Suppressor macrophage (primary cell): ENCODE measurements at places on chromosomes 1 and 21.

DNA sequence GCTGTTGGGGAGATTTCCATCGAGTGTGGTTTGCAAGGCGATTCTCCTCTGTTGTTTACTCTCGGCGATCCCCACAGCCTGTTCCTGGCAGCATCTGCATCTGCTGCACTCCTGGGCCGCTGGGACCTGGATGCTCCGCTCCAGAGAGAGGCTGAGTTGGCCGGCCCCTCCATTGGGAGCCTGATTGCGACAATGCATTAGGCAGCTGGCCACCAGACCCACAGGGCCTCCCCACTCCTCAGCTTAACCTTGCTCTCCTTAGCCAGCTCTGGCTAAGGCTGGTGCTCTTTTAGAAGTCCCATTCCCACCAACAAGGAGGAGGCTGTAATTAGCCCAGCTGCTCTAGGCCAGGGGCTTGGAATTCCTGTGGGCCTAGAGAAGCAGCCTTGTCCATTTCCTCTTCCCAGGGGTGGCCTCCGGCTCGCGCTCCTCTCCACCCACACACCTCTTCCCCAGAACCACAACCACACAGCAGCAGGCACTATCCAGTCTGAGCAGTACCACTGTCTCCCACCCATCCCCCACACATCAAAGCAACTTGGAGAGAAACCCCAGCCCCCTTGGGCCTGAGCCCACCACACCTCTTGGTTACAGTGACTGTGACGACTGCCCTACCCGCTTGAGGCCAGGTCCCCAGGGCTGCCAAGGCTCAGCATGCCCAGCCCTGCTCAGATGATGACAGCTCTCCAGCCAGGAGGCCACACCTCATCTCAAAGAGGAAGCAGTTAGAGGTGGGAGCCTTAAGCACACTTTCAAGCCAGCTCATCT, 193.8 kb upstream of the EDN2 start:
- DNase-seq: peak; percentile 64

GRCh38 chr1:156608036-156608674, 6.9 kb upstream of the GPATCH4 start:
- DNase-seq: peak; percentile 86

DNA sequence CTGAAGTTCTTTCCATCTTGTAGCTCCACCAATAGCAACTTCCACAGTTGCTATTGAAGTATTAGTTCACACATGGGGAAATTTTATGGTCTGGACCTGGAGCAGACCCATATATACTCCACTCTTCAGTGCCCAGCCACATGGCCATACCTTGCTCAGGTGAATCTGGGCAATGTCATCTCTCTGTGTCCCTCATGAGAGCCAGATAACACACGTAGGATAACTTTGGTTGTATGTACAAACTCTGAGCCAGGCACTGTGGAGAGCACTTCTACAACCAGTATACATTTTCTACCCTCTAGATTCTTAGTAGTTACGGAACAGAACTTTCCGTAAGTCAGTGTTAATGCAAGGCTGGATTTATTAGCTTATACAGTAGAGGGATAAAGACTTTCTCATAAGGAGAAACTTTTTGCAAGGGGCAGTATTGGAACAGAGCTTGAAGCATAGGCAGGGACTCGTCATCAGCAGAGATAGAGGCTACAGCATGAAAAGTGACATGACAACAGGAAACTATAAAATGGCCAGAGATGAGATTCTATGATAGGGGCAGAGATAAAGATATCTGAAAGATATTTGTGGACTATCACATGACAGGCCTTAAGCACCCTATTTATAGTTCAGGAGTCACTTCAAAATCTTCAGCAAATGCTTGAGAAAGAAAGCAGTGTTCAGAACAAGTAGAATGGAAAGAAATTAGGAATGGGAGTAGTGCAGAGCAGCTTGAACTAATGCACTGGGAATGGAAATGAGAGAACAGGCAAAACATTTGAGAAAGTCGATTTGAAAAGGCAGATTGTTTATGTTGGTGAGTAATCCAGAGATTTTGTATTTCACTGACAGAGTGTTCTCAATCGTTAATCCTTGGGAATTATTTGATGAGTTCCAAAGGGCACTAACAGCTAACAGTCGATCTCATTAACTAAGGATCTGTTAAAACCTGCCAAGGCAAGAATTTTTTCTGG, 481.8 kb downstream of the USP25 start:
- DNase-seq: no peak

GRCh38 chr1:154628121-154628405, 20.1 kb upstream of the ADAR start:
- DNase-seq: no peak

DNA sequence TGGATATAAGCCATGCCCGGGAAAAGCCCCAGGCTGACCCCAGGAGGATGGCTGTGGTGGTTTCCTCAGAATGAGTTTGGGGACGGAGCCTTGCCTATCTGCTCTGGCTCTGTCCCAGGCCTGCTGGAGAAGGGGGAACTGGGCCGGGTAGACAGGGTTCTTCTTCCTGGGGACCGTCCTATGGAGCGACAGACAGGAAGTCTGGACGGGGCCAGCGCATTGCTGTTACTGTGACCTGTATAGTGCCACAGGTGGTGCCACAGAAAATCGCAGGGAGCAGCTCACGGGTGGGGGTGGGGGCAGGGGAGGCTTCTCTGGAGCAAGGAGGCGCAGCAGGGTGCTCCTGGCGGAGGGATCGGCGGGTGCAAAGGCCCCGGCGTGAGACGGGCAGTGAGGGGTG, 36.4 kb downstream of the CFAP74 start:
- DNase-seq: no peak

GRCh38 chr1:166952002-166952746, 23.2 kb downstream of the ILDR2 start:
- DNase-seq: no peak

DNA sequence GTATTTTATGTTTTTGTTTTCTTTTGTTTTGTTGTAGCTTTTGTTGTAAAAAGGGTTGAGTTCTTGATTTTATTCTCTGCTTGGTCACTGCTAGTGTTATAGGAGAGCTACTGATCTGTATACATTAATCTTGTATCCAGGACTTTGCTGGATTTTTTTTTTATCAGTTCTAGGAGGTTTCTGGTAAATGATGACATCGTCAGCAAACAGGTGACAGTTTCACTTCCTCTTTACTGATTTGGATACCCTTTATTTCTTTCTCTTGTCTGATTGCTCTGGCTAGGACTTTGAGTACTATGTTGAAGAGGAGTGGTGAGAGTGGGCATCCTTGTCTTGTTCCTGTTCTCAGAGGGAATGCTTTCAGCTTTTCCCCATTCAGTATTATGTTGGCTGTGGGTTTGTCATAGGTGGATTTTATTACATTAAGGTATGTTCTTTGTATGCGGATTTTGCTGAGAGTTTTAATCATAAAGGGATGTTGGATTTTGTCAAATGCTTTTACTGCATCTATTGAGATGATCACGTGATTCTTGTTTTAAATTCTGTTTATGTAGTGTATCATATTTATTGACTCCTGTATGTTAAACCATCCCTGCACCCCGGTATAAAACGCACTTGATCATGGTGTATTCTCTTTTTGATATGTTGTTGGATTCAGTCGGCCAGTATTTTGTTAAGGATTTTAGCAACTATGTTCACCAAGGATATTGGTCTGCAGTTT, 905.7 kb downstream of the LTN1 start:
- DNase-seq: no peak

DNA sequence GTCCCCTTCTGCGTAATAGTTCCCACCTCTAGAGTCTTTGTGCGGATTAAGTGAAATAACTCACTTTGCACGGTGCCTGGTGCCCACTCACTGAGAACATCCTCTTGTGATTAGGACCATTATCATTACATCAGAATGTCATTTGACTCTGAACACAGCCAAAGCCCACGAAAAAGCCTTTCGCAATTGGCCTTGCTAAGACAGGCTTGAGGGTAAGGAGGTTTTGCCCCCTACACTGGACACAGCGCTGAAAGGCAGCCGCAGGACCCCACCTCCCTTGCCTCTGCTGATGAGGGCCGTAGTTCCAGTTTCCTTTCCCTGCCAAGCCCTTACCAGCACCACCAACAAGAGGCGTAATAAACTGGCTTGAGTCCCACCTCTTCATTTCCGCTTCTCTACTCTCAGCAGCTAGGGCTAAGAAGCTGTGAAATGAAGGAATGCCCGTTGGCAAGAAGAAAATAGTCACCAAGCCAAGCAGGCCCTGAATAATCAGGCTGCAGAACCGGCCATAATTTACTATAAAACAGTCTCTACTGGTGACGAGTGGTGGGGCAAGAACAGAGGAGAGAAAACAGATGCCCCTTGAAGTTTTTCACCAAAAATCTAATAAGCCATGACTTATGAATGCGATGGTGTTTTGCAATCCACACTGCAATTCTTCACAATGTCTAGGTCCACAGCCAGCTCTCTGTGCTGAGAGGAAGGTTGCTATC, 53.1 kb downstream of the SH3GLB1 start:
- peak; percentile 86 for DNase-seq

DNA sequence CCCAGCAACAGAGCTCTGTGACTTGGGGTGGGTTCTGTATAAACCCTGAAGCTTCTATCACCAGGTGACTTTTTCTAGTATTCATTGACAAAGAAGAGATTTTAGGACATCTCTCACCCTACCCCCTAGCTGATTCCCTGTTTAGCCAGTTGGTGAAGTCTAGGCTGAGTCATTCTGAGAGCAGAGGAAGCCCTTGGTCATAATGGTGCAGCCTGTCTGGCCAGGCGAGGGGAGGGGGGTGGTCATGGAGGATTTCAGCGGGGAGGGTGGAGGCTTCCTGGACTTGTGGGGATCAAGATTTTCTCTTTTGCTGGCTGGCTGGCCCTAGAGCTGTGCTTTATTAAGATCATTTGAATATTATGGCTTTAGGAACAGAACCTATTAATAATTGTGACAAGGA, 262.6 kb downstream of the CAMTA1 start:
- no peak for DNase-seq

- DNase-seq: peak; percentile 70
Measured at GRCh38 chr1:154520333-154520732, 18.1 kb upstream of the SHE start.

DNA sequence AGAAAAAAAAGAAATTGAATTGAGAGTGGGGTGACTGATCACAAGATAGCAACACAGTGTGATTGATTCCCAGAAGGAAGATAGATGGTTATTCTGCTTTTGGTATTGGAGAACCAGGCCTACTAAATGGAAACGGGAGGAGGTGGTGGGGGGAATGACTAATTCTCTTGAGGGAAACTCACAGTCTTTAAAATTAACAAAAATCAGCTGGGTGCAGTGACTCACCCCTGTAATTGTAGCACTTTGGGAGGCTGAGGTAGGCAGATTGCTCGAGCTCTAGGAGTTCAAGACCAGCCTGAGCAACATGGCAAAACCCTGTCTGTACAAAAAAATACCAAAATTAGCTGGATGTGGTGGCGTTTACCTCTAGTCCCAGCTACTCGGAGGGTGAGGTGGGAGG, 134.6 kb upstream of the PDE4B start:
- no peak for DNase-seq

GRCh38 chr1:91278754-91279153, 125.9 kb downstream of the HFM1 start:
- peak; percentile 33 for DNase-seq

DNA sequence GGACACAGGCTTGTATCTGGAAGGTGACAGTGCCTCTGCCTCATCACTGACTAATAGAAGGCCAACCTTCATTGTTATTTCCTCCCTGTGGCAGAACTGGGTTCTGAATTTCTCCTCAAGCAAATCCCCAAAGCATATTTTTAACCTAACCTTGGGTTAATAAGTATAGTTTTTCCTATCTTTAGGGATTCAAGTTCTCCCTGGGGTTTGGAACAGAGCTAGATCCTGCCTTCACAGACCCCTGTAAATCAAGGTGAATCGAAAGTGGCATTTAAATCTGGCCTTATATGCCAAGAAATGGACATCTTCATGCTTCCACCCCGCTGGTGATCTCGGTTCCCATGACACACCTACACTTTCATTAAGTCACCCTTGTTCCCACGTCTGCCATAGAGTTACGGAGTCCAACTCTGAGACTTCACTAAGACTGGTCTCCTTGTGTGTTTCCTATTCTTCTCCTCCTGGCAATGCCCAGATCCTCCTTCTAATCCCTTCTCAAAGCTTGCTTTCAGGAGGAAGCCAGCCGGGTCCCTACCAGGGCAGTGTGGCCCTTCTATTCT, 4.3 kb upstream of the CHI3L2 start:
- peak; percentile 50 for DNase-seq

DNA sequence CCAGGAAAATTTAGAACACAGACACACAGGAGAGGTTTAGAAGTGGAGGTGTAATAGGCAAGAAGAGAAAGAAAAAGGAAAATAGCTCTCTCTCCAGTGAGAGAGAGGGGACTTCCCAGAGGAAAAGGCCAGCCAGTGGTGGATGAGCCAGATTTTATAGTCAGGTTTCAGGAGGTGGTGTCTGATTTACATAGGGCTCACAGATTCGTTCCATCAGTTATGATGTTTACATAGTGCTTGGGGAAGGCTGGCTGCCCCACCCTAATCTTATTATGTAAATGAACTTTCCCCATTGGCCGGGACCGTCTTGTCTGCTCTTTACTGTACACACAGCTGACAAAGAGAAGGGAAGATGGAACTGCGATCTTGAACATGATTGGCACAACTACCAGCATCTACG, 797.3 kb downstream of the PLA2G4A start:
- no peak for DNase-seq

GRCh38 chr21:35102488-35103371, 53.6 kb upstream of the RUNX1 start:
- peak; percentile 90 for DNase-seq

GRCh38 chr1:29657816-29658215, 421.5 kb downstream of the PTPRU start:
- no peak for DNase-seq

GRCh38 chr1:211473823-211474222, 18.1 kb downstream of the RD3 start:
- no peak for DNase-seq

DNA sequence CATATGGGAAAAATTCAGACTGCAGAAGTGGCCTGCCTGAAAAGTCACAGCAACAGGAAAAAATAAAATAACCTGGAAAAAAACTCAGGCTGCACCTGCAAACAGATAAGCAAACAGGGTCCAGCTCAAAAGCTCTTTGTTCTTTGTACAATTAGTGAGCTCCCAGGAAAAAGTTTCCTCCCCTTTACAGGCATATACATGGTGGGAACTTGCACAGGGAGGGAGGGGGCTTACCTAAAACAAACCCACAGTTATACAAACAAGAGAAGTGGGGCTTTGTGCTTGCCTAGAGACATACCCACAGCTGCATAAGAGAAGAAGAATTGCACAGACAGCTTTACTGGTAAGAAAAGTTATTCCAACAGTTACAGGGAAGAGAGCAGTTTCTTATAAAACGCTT, 31.7 kb upstream of the COG2 start:
- DNase-seq: no peak

DNA sequence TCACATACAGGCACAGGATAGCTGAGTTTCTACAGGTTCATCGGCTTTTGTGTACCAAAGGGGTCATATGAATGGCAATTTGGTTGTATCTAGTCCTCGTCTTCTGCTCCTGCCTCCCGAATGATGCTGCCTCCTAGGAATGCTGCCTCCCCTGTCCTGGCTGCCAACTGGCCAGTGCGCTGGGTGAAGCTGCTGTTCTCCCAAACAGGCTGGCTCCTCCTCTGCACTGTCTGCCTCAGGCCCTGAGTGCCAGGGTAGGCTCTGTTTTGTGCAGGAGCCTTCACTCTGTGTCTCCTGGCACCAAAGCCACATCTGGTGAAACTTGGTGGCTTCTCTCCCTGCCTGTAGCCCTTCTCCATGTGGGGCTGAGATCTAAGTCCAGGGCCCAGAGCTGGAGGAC, 60.3 kb downstream of the RHOU start:
- DNase-seq: no peak

GRCh38 chr1:91651243-91651642, 150.6 kb downstream of the CDC7 start:
- DNase-seq: no peak
